ENCODE measurements at places on chromosomes 16 and 17. TPM values are rescaled to one million over a fixed set of nuclear protein-coding genes. Genes with fewer than 3 reads are reported as not detected.
A peak's percentile ranks its signal among the peaks of the same experiment; 100 is the strongest.

- no peak for DNase-seq
These were observed 51.6 kb downstream of the IKZF3 start for GRCh38 chr17:39812466-39812865.

Gene CACNG3
- not detected for total RNA-seq

Gene GRAP
- total RNA-seq, result 1.5 TPM

GRCh38 chr17:63549289-63549945 is 860 bp upstream of the DCAF7 start:
- no peak for DNase-seq

DNA sequence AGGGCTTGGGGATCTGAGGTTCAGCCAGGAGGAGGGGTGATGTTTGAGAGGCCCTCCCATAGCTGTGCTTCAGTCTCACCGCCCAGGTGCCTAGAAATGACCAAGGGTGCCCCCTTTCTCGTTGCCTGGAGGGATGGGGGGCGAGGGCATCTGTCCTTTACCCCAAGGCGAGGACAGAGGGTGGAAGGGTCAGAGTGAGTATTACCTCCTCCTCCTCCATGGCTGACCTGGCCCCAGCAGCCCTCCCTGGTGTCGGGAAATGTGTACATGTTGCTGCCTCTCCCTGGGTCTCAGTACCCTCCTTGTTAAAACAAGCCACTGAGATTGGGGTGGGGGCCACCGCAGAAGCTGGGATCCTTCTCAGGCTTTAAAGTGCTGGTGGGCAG is 2.4 kb downstream of the NECAB2 start:
- no peak for DNase-seq

DNA sequence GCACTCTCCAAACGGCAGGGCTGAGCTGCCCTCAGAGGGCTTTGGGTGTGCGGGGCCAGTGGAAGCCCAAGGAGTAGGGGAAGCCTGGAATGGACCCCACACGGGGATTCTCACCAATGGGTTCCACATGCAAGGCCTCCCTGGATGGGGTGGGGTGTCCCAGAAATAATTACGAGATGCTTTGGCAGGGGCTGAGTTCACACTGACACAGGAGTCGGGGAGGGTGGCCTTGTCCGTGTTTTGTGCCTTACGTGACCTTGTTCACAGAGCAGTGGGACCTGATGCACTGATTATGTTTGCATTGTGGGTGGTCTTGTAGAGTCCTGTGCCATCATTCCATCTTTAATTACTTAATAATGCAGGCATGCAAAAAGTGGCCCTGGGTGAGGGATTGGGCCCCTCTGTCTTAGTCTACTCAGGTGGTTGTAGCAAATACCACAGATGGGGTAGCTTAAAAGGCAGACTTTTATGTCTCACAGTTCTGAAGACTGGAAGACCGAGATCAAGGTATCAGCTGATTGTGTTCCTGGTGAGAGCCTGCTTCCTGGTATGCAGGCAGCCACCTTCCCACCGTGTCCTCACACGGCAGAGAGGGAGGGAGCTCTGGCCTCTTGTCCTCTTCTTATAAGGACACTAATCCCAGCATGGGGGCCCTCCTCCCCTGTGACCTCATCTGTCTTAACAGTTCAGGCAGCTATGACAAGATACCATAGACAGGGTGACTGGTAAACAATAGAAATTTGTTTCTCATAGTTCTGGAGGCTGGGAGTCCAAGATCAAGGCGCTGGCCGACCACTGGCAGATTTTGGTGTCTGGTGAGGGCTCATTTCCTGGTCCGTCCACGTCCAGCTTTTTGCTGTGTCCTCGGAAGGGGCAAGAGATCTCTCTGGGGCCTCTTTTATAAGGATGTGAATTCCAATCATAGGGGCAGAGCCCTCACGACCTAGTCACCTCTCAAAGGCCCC is 239.4 kb downstream of the IRF8 start:
- DNase-seq, result no peak

Gene ADAMTS18
- total RNA-seq, result 0.34 TPM

- DNase-seq, result no peak
These were observed 104.5 kb upstream of the CIBAR2 start for GRCh38 chr16:85216522-85217375.

DNA sequence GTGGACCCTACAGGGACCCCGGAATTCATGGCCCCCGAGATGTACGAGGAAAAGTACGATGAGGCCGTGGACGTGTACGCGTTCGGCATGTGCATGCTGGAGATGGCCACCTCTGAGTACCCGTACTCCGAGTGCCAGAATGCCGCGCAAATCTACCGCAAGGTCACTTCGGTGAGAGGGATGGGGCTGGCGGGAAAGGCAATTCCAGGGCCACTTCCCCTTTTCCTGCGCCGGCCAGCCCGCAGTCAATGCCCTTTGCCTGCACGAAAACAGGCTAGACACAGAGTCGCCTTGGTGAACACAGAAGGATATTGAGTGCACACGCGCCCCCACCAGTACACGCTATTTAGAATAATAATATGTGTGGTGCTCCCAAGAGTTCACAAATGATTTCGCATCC is 4.0 kb downstream of the WNK4 start:
- no peak for DNase-seq

Gene CRHR1
- total RNA-seq, result not detected

Gene ARHGAP44
- 44.4 TPM for total RNA-seq

Gene OR1F1
- total RNA-seq, result not detected

GRCh38 chr16:77652399-77652798 is 69.9 kb upstream of the NUDT7 start:
- no peak for DNase-seq

Gene KCNH6
- 1.1 TPM for total RNA-seq

DNA sequence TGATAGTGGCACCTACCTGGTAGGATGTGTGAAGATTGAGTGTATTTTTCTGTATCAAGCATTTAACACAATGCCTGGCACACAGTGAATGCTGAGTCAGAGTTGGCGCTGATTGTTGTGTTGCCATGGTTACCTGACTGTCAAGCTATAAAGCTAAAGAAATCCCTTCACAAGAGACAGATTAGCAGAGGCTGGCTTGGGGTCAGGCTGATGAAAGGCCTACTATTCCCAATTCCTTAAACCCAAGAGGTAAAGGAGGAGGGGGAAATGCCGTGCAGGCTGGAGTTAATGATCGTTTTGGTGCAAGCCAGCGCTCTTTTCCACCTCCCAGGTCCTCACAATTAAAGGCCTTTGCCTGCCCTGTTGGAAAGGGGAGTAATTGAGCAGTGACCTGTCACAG is 5.9 kb downstream of the CLEC19A start:
- no peak for DNase-seq

DNA sequence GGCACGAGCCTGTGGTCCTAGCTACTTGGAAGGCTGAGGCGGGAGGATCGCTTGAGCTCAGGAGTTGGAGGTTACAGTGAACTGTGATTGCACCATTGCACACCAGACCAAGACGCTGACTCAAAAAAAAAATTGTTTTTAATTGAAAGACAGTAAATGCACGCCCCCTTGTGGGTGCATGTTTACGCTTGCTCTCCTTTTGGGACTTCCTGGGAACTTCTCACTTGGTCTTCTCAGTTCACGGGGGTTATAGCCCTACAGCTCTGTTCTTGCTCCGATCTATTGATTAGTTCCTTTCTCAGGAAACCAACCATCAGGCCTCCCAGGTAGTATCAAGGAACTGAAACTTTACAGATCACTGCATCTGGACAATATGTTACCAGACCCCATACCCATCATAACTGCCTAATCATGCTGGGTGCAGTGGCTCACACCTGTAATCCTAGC is 14.2 kb upstream of the RIPOR1 start:
- DNase-seq, result peak; percentile 74

Gene SCNN1B
- 322 TPM for total RNA-seq

DNA sequence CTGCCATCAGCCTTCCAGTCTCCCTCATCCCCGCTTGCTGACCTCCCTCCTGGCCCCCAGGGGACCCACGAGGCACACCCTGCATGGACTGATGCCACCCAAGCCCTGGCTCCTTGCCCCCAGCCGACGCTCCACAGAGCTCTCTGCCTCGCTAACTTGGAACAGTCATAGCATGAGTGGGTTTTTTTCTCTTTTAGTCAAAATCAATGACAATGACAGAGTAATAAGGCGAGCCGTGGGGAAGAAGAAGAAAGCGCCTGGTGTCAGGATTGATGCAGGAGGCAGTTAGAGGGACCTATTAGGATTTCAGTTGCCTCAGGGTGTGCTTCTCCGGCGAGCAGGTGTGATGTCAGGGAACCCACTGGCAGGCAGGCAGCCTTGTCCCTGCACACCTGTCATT is 176.3 kb upstream of the TNRC6C start:
- DNase-seq, result no peak

DNA sequence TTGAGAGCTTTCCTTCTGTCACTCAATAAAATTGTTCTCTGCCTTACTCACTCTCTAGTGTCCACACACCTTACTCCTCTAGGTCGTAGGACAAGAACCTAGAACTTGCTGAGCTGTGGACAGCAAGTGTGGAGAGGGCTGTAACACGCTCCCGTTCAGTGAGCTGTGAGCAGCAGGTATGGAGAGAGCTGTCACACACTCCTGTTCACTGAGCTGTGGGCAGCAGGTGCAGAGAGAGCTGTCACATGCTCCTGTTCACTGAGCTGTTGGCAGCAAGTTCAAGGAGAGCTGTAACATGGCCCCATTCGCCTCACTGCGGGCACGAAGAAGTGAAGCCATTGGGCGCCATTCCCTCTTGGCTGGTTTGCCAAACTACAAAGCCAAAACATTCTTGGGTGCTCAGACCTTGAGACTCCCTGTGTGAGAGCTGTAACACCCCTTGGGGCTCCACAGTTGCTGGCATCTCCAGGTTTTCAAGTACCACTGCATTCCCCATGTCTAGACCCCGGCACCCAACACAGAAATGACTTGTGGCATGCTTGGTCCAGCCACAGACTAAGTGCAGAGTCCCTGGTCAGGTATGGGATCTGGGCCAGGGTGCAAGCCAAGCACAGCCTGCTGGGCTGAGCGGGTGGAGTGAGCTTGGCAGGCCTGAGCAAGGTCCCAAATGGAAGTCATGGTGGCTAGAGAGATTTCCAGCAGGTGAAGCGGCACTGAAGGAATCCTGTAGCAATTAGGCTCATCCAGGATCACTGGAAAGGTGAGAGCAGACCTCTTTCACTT is 608.0 kb upstream of the CDH8 start:
- no peak for DNase-seq

Gene TPPP3
- 8.3 TPM for total RNA-seq

Gene TMEM132E
- total RNA-seq, result not detected

DNA sequence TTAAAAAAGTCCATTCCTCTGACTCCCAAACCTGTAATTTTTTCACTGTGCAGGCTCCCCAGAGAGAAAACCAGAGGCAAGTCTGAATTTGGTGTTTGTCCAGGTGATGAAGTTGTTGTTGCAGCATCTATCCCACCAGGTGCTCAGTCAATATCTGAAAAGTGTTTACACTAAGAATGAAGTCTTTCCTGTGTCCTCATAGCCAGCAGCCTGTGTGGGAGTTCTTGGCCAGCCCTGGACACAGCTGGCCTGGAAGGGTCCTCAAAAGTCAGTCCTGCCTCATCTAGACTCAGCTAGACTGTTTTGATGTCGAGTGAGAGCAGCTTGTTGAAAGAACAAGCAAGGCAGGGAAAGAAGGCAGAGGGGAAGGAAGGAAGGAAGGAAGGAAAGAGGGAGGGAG is 3.3 kb upstream of the PMP22 start:
- DNase-seq, result no peak

DNA sequence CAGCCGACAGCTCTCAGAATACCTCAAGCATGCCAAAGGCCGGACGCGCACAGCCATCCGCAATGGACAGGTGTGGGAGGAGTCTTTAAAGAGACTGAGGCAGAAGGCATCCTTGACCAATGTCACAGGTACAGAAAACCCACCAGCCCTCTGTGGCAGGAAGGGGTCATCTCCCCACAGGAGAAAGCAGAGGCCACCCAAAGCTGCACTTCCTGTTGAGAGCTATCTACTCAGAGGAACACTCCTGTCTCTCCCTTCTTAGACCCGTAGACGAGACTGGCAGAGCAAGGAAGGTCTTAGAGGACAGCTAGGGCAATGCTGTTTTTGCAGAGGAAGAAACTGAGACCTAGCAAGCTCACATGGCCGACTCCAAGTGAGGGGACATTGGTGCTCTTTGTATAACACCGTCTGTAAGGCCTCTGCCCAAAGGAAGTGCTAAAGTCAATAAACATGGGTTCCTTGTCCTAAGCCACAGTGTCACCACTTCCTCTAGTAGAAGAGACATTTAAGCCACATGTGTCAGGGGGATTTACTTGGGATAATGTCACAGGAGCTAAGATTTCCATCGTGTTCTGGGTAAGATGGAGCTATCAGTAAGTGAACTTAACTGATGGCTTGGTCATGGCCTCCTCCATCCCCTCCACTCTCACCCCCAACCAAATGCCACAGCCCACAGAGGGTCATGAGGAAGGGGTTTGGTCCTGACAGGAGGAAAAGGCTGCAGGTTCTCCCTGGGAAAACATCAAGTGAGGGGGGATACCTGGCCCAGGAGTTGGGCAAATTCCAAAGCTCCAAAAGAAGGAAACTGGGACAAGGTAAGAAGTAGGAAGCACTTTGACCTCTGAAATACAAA is 9.4 kb downstream of the LPO start:
- DNase-seq, result no peak

DNA sequence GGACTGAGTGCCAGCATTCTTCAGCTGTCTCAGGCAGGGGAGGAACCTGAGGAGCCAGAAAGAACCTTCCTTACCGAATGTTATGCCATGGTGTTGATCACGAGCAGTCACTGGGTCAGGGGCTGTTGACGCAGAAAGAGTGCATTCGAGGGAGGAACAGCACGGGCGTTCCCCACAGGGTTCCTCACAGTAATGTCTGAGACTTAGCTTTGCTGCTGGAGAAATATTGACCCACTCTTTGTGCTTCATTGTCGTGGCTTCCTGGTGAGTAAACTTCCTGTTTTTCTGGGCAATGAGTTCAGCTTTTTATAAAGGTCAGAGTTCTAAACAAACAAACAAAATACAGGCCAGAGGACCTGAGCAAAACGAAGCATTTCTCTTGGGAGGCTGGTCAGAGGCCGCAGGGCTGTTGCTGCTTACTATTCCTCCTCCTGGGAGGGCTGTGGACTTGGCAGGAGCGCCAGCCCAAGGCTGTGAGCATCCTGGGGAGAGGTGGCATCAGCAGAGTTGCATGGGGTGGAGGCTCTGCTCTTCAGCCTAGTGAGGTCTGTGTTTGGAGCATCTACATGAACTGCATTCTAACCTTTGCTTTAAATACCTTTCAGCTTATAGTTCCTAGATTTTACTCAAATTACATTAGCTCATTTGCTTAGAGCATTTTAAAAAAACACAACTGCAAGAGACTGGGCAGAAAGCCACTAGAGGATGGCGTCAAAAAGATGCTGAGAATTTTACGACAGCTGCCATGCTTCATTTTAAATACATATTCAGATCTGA is 143.1 kb upstream of the CACNG5 start:
- no peak for DNase-seq

Gene KRT36
- total RNA-seq, result not detected

Gene ZCCHC14
- 30.3 TPM for total RNA-seq

GRCh38 chr17:35801583-35802224 is 6.3 kb upstream of the MMP28 start:
- peak; percentile 85 for DNase-seq

Gene MYO15B
- total RNA-seq, result 575 TPM

GRCh38 chr16:29811170-29811895 is 660 bp upstream of the PRRT2 start:
- peak; percentile 95 for DNase-seq

Measured in left colon (tissue), 2 donors.